ENCODE measurements at places on chromosomes 6 and 20.
A peak's percentile ranks its signal among the peaks of the same experiment; 100 is the strongest.

- no peak for DNase-seq
These were observed 7.3 kb downstream of the ZBP1 start for GRCh38 chr20:57612916-57613315.

GRCh38 chr6:7126754-7127153 is 19.0 kb downstream of the RREB1 start:
- no peak for DNase-seq

- no peak for DNase-seq
These were observed 341 bp upstream of the MCM9 start for GRCh38 chr6:118935331-118935668.

GRCh38 chr6:68237205-68237604 is 397.9 kb upstream of the ADGRB3 start:
- DNase-seq, result no peak

GRCh38 chr20:31811796-31812728 is 7.1 kb upstream of the MYLK2 start:
- no peak for DNase-seq

DNA sequence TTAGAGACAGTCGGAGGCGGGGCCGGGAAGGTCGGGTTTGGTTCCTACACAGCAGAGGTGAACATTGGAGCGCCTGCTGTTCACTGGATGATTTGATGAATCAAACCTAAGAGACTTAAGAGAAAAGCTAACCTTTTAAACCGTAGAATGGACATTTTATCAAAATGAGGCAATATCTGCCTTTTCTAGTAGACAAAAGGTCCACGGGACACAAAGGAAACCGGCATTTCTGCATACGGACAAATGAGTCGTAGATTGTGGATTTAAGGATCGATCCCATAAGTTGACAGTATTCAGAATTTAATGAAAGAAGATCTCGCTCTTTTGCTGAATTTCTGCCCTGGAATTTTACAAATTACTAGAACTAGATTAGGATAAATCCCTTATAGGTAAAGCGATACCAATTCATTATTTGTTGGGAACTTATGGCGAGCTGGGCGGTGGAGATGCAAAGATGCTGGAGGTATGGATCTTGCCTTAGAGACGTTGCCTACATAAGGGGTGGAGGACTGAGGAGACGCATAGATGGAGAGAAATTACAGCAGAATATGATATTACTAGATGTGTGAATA is 400 bp downstream of the PAK1IP1 start:
- DNase-seq, result no peak

- no peak for DNase-seq
These were observed 13.5 kb upstream of the XRN2 start for GRCh38 chr20:21289651-21290050.

- DNase-seq, result no peak
These were observed 117.5 kb downstream of the CEBPB start for GRCh38 chr20:50308166-50308512.

DNA sequence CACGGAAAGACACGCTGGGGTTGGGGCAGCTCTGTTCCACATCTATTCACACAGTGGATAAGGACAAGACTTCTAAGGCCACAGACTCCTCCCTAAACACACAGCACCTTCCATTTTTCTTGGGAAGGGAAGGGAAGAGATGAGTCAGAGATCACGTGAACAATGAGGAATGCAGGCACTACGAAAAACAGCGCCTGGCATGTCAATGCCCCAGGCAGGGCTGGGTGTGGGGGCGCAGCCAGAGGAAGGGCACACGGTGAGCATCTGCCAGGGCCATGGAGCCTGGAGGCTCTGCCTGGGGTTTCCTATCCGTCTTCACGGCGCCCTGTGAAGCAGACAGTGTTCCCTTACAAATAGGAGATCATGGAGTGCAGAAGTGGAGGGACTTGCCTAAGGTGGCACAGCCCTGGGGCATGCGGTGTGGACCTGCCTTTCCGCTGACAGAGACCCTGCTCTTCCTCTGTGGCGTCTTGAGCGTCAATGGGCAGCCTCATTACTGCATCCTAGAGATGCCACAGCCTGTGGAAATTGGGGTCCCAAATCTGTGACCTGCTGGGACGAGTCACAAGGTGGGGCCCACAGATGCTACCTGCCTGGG is 15.4 kb downstream of the UNC93A start:
- no peak for DNase-seq

DNA sequence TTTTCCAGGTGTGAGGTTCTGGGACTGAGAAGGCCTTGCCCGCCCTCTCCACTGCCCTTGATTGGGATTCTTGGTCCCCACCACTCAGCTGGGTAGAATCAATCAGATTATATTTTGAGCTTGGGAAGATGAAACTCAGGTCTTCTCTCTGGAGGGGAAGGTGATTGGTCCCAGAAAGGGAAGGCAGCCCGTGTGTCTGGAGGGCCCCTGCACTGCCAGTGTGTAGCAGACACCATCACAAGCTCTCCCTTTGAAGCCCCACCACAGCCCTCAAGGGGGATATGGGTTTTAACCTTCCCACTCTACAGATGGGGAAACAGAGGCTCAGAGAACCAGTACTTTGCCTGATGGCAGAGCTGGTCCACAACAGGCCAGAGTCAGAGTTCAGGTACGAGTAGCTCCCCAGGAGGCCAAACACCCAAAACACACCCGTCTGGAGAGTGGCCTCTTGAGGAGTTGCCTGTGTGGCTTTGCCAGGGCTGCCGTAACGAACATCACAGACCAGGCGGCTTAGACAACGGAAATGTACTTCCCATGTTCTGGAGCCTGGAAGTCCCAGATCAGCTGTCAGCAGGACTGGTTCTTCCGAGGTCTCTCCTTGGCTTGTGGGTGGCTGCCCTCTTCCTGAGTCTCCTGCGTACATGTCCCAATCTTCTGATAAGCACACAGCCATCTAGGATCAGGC is 205.6 kb downstream of the SYNDIG1 start:
- no peak for DNase-seq

DNA sequence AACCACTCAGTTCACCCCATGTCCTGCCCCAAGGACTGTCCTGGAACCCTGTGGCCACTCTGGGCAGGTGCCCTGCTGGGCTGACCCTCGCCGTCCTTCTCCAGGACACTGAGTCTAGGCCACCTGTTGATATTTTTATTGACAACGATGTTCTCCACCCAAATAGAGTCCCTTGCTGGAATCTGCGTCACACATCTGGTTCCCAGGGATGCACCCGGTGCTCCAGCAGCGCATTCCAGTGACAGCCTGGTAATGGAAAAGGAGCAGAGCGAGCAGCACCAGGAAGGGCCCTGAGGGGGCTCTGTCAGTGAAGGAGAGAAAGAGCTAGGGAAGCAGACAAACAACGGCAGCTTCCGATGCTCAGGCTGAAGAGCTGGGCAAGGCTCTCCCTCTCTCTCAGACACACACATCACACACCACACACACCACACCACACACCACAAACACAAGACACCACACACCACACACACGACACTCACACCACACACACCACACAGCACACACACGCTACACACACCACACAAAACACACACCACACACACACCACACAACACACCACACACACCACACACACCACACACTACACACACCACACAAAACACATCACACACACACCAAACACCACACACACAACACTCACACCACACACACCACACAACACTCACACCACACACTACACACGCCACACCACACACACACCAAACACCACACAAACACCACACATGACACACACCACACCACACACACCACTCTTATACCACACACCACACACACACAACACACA is 117.9 kb upstream of the THBS2 start:
- no peak for DNase-seq

GRCh38 chr6:65771946-65772345 is 64.9 kb upstream of the EYS start:
- no peak for DNase-seq

GRCh38 chr6:26249957-26250697 is 114.9 kb upstream of the BTN3A2 start:
- DNase-seq, result no peak

GRCh38 chr20:20864351-20865096 is 152.1 kb upstream of the RALGAPA2 start:
- peak; percentile 65 for DNase-seq

DNA sequence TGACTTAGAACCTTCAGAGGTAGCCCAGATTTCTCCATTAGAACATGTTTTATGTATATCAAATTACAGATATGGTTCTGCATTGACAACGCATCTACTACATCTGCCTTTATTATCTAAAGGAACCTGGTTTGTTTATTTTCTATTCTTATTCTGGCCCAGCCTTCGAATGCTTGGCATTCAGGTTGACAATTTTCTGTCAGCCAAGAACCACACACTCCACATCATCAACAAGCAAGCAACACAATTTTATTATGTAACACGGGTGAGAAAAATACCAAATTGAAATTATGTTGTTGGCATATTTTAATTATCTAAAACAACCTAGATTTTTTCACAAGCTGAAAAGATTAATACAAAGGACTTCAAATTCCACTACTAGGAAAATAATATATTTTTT is 14.6 kb downstream of the MAP3K5 start:
- no peak for DNase-seq

DNA sequence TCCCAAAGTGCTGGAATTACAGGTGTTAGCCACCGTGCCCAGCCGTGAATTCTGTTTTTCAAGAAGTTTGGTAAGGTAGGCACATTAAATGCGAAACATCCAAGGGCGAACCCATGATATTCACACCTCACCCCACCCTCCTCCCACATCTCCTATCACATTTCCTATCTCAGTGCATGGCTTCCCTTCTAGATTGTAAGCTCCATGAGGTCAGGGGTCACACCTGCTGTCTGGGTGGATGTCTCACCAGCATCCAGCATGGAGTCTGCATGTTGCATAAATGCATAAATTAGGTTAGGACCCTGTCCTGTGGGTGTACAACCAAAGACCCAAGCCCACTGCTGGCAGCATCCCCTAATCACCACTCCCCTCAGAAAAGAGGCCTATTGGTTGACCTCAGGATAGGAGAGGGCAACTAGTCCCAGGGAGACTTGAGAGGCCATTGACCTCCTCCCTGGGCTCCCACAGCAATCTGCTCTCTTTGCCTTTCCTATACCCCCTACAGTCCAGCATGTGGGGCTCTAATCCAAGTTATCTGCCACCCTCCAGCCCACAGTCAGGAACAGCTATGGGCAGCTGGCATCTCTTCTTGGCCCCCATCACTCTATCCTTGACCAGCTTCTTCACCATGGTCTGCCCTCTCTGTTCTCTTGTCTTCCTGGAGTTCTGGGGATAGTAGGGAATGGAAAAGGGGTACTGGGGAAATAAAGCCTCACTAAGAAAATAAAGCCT is 4.2 kb downstream of the PRRT1 start:
- DNase-seq, result no peak

DNA sequence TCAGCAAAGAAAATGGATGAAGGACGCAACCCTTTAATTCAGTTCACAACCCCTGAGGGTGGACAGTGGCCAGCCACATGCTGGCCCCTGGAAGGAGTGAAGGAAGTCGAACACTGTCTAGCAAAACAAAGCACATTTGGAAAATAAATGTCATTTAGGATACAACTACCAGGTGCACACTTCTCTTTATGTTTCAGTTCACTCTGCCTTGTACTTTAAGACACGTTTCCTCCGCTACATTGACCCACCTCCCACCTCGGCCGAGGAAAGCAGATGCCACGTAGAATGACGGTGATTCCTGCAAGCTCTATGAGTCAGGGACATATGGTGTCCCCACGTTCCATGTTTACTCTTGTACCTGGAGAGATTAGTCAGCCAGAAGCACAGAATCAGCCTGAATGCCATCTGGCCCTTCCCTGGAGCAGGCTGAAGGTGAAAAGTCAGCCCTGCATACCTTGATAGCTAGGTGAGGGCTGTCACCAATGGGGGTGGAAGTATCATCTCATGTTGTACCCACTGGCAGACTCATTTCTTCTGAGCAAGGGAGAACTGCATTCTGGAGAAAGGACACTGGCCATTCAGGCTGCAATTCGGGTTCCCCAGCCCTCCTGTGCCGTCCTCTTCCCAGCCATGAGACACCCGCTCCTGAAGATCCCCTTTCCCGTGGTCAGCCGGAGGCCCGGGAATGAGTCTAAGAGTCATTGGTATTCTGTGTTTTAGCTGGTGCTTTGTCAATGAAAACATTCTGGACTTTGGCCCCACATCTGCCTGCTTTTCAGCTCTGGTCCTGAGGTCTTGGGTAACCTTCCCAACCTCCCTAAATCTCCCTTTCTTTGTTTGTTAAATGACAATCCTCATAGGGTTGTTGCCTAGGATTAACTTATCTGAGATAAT is 60.6 kb downstream of the FOXA2 start:
- DNase-seq, result no peak

GRCh38 chr6:63740709-63741108 is 105.1 kb downstream of the PHF3 start:
- DNase-seq, result no peak

GRCh38 chr6:17798477-17799154 is 91.9 kb upstream of the NUP153 start:
- DNase-seq, result no peak

- no peak for DNase-seq
These were observed 327.0 kb downstream of the BMP2 start for GRCh38 chr20:7094438-7094997.

- DNase-seq, result no peak
These were observed 6.5 kb downstream of the BMP5 start for GRCh38 chr6:55868771-55869479.

DNA sequence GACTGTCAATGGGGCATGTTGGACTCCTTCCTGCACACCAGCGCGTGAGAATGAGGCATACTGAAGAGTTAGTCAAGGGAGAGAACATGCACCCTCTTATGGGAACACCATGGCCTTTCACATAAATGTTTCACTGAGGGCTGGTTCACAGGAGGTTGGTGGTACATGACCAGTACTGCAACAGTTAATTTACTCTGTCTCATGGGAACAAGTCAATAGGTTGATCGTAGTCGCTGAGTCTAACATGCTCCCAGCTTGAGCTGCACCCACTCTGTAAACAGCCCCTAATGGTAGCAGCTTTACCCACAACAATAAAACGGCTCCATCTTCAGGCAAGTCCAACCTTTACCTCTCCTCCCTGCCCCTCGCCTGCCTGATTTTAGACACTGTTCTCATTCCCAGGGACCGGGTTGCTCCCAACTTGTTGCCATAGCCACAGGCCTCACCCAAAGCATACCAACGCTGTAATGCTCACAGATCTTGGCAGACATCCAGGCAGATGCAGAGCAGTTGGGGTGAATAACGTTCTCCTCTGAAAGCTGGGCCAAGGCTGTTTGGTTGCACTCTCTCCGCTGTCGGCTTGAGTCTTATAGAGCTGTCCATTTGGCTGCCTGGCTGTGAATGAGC is 111.3 kb downstream of the LY86 start:
- peak; percentile 84 for DNase-seq

GRCh38 chr6:151139524-151139923 is 100.2 kb upstream of the AKAP12 start:
- no peak for DNase-seq

DNA sequence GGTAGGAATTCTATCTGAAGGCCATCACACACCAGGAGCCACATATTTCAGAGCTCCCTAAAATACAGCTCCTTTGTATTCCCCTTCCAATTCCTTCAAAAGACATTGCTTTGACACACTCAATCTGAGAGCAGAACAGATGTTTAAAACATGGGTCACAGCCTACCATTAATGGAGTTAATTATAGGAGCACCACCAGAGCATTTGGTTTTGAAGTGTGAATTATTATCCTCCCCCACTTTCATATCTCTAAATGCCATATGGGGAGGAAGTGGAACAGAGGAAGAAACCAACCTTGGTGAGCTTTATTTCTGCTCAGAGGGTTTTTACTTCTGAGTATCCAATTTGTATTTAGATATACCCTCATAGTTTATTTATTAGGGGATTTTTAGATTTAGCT is 50.7 kb upstream of the TNFRSF21 start:
- no peak for DNase-seq

- no peak for DNase-seq
These were observed 161.5 kb downstream of the MYLK4 start for GRCh38 chr6:2589171-2589661.

Measured in spinal cord (tissue), 10 donors.